ENCODE measurements at places on chromosomes 4 and X.

GRCh38 chr4:36610628-36611027, 329.2 kb downstream of the DTHD1 start:
- DNase-seq, result no peak

DNA sequence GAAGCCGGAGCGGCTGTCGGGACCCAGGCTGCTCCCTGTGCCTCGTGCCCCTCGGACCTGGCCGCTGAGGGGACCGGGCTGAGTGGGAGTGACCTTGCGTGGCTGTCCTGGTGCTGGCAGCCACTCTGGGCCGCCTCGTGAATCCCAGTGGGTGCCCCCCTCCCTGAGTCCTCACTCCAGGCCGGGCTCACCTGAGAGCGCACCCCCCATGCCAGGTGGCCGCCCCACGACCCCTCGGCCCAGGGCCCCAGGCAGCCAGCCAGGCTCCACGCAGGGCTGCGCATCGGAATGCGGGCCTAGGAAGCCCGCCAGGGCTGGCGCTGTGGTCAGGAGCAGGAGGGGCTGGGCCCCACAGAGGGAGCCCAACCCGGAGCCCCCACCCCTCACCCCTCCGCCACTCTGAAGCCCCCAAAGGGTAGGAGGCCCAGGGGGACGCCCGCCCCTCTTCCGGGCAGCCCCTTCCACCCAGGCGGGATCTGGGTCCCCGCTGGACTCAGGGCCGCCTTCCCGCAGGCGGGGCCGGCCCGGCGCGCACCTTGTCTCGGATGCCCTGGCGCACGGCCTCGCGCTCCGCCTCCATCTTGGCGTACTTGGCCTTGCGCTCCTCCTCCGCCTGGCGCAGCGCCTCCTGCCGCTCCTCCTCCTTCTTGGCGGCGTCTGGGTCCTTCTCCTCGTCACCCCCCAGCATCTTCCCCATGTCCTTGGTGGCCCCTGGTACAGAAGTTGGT, 33.9 kb downstream of the CPLX1 start:
- DNase-seq, result no peak

GRCh38 chrX:39204945-39205344, 403.7 kb downstream of the MID1IP1 start:
- DNase-seq, result no peak

DNA sequence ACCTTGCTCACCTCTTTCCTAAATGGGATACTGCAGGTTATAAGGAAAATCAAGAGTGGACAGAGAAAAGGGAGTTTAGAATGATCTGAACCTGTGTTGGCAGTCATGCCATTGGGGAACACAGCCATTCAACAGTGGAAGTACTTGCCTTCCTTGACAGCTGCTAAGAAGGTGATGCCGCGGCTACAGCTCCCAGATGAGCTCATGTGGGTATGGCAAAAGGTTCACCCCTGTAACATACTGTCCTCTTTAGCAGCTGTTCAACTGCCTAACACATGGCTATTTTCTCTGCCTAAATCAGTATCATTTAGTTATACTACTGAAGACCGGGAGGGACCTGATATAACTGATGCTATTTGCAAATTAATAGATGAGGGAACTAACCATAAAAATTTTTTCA, 76.8 kb downstream of the DCHS2 start:
- DNase-seq, result no peak
